ENCODE measurements at places on chromosomes 5 and 9.

- DNase-seq: no peak
These were observed 46.6 kb downstream of the PTPN3 start for GRCh38 chr9:109451311-109452025.

DNA sequence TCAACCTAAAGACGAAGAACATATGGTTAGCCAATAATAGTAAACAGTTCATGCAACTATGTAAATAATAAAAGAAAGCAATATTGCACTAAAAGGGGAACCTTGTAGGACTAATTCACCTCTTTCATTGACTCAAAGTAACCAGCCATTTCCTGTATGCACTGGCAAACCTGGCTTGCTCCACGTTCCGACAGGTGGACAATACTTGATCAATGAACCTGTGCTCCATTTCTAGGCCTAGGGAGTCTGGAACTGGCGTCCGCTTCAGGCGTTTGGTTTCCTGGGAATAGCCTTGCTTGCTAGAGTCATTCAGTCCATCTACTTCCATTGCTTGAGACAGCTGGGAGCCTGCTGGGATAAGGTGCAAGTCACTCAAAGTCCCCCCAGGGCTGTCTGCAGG lies 41.6 kb downstream of the PTAR1 start:
- DNase-seq: no peak

GRCh38 chr5:14339468-14339867 lies 196.3 kb downstream of the TRIO start:
- DNase-seq: no peak

- DNase-seq: peak; percentile 31
These were observed 185.9 kb downstream of the ERCC6L2 start for GRCh38 chr9:96061293-96061987.

DNA sequence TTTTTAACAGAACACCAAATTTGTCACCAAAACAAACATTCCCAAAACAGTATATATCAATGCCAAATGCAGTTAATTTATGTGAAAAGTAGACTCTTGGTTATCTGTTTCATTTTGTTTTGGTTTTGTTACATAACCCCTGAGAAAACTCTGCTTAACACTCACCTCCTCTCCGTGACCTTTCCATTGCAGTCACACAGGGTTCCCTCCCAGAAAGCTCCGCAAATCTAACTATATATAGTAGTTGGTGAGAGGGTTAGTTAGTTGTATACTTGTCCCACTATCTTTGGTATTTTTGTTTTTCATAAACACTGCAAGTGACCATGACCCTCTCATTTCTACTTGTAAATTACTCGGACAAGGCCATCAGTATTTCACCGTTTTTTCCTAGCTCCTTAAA lies 25.5 kb downstream of the NFIB start:
- DNase-seq: no peak

DNA sequence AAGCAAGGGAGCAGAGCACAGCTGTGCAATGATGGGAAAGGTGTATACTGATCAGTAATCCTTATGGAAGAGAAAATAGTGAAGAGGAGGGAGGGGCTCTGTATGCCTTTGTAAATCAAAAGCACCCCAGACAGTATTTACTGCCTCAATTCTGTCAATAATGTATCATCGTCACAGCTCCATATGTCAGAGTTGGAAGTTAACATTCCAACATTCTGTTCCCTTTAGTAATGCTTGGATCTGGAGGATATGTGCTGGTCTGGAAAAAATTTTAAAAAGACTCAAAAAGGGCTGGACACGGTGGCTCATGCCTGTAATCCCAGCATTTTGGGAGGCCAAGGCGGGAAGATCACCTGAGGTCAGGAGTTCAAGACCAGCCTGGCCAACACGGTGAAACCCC lies 310.4 kb downstream of the ACTL7B start:
- DNase-seq: no peak

GRCh38 chr5:97102010-97102470 lies 40.4 kb downstream of the LIX1 start:
- DNase-seq: no peak

DNA sequence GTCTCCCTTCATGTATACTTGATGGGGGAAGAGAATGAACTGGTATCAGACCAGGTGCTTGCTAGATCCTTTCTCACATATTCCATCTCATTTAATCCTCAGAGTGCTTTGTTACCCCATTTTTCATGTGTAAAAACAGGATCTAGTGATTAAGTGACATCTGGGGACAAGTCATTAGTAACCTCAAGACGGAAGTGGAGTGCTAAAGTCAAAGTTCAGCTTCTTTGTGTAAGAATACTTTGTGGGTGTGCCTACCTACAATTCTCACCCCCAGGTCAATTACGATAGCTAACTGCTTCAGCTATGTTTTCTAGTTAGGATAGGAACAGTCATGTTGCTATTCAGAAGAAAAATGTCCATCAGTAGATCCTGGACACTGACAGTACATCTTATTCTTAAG lies 3.1 kb upstream of the FAM120AOS start:
- no peak for DNase-seq

- DNase-seq: no peak
These were observed 49.7 kb downstream of the PHAX start for GRCh38 chr5:126650463-126650862.

DNA sequence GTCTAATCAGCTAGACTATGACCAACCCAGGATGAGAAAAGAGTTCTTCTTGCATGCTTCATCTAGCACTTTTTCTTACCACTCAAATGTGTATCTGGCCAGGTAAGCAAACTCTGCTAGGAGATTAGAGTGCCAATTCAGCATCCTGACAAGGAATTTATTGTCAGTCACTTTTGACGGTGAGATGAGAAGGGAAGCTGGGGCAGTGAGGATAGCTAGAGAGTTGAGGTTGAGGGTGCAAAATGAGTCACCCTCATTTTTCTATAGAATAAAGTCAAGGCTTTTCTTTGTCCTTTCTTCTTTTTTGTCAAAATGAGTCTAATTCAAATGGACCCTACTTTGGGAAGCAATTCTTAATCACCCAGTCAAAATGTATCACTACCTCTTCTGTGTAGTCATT lies 74.6 kb upstream of the PLPP1 start:
- DNase-seq: no peak

DNA sequence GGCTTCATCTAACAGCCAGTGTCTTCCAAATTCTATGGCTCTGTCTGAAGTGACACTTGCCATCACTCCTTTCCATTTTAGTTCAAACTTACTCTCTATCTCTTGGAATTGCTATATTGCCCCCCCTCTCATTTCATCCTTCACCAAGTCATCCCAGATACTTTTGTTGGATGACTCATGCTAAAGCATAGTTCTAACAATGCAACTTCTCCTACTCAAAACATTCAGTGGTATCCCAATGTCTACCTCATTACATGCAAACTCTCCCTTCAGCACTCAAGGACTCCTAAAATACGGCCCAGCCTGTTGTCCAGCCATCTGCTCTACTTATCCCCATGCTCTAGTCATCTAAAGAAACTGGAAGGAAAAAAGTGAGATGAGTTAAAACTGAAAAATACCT lies 171.6 kb downstream of the RASEF start:
- DNase-seq: peak; percentile 49

DNA sequence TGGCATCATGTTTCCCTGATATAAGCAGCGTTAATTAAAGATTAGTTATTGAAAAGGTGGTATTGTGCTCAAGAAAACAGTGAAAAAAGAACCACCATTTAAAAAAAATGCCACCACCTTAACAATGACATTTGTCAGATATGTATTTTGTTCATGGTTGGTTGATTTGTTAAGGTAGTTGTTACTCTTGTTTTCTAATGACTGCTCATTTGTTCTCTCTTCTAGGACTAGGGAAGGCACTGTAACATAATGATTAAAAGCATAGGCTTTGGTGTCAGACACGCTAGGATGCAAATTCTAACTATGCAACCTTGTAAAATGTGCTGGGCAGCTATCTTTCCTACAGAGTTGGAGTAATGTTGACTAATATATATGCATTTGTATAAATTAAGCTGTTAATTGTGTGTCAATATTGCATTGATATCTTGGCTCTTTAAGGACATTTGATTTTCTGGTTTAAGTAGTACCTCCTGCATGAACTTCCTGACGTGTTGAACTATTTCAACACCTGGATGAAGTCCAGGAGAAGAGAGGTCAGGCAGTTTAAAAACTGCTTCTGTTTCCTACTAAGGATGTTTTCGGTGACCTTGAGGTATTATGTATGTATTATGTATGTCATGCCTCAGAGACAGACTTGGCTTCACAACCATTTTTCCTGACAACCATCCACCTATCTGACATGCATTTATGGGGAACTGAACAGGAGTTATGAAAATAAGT lies 77.8 kb downstream of the MUSK start:
- no peak for DNase-seq

- DNase-seq: no peak
These were observed 61.4 kb downstream of the TSSK1B start for GRCh38 chr5:113373426-113373825.

DNA sequence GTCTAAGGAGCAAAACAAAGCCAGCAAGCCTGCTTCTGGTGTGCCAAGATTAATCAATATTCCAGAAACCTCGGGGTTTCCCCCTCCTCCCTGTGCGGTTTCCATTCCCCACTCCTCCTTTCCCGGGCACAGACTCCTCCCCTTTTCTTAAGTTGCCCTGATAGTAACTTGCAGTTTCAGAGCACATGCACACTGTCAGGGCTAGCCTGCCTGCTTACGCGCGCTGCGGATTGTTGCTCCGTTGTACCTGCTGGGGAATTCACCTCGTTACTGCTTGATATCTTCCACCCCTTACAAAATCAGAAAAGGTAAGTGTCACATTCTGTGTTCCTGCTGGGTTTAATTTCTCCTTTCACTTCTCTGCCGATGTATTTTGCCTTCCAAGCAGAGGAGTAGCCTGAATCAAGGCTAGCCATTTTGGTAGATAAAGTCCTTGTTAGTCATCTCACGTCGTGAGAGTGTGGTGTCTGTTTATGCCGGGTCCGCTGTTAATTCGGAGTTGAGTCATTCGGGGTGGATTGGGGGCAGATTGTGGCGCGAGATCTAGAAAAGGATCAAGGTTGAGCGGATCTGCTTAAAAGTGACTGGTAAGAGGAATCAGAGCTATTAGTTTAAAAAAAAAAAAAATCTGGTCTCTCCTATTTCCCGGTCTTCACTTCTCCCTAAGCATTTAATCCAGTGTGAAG lies at the start of gene SLC1A3:
SLC1A3 (plus strand) TSS at position 179 of the 686 bp plus-strand sequence. CDS start 1,818 bp downstream, outside the sequence.
- DNase-seq: peak; percentile 81

DNA sequence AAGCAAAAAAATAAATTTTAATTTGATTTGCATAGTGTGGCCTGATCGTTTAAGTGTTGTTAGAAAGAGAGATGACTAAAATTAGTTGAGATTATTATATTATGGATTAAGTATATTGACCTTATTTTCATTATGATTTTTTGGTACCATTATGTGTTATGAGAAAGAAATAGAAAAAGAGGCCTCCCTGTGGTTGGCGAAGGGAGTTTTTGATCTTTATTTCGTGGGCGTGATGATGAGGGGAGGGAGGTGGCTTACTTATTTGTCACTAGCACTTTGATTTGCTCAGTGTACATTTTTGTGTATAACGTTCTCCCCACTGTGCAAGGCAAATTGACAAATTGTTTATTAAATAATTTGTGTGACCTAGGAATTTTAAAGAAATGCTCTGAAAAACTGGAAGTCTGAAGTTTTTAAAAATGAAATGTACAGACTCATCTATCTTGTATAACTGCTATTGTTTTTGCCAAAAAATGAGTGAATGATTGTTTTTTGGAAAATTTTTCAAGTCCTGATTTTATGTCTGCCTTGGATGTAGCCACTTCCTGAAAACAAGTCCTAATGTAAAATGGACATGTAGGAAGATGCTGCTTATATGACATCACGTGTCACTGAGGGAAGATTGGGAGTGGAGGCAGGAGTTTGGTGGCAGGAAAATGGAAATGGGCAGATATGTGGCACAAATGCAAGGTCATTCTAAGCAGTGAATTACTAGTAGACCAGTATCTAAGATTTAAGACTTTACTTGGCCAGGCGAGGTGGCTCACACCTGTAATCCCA lies 3.0 kb downstream of the DAPK1 start:
- DNase-seq: no peak

DNA sequence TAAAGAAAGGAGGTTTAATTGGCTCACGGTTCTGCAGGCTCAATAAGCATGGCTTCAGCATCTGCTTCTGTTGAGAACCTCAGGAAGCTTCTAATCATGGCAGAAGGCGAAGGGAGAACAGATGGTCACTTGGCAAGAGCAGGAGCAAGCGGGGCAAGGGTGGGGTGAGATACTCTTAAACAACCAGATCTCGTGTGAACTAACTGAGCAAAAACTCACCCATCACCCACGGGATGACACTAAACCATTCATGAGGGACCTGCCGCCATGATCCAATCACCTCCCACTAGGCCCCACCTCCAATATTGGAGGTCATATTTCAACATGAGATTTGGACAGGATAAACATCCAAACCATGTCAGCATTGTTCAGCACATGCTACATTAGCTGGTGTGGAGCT lies 89.1 kb upstream of the HAND1 start:
- no peak for DNase-seq

DNA sequence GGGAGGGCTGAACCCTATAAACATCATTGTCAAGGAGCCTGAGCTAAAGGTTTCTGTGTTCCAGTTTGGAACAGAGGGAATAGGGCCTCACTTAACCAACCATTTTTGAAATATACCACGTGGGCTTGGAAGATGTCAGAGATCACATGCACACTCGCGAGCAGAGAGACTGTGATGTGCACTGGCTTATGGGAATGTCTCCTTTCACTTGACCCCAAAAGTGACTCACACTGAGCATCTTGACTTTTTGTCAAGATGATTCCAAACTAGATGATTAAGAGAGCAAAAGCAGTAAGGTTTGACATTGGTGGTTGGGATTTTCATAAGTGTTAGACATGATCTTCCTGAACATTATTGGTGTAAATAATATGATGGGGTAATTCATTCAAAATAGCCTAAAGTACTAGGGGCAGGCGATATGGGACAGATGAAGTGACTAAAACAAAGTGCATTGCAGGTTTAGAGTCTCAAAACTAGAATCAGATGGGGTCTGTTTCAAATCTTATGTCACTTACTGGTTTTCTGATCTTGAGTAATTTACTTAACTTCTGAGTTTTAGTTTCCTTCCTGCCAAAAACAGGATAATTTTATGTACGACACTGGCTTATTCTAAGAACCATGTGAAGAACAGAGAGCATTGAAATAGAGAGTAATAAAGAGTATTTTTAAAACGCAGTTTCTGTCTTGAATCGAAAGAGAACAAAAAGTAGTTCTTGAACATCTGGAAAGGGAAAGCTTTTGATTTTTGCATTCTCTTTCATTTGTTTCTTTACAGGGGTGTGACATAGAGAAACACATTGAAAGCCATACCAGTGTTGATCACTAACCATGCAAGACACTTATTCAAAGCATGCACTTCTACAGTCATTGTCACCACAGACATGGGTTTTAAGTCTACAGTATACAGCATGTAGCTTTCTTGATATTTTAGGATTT lies 383.0 kb downstream of the DIRAS2 start:
- DNase-seq: no peak

- DNase-seq: no peak
These were observed 163.6 kb upstream of the FTMT start for GRCh38 chr5:121688126-121688525.

- no peak for DNase-seq
These were observed 118.3 kb upstream of the BOD1 start for GRCh38 chr5:173734716-173735115.
